Activated gamma-delta T cell treated with Interleukin-2 at 50 U/mL for 16 hours (primary cell): ENCODE measurements at places on chromosomes 12 and 14.

DNA sequence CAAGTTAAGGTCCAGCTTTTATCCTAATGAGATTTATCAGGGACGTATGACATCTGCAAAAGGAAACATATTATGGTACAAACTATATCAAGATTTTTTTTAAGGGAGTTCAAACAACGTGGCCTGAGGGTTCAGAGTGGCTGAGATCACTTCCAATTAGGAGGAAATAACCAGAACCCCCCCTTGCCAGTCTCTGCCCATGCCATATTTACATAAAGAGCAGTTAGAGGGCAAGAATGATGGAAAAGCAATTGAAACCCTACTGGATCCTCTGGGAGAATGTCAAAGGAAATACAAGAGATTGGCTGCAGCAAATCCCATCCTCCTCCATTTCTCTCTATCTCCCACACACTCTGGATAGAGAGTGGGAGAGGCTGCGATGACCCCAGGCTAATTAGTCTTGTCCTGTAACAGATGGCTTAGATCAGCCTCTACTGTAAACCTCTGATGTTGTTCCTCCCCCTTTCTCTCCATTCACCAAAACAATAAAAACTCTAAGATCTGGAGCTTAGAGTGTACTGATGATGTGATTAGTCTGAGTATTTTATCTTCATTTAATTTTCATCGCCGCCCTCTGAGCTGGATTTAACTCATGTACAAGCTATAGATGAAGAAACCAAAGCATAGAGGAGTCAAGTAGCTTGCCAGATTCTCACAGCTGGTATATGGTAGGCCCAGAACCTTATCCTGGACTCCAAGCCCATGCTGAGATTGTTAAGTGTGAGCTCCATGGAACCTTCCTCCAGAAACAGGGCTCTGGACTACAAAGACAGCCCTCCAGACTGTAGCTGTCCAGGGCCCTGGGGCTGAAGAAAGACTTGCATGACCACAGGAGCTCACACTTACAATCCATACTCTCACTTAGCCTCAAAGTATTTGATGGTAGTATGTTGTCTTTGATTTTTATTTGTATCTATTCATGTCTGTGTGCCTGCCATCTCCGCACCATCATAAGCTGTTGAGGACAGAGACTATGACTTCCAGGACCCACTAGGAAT lies 54.1 kb upstream of the GNG2 start:
- DNase-seq = no peak

- DNase-seq = no peak
Measured at GRCh38 chr12:54689984-54690383, 41.8 kb upstream of the DCD start.

- no peak for DNase-seq
Measured at GRCh38 chr14:71591929-71592328, 340.3 kb upstream of the RGS6 start.

DNA sequence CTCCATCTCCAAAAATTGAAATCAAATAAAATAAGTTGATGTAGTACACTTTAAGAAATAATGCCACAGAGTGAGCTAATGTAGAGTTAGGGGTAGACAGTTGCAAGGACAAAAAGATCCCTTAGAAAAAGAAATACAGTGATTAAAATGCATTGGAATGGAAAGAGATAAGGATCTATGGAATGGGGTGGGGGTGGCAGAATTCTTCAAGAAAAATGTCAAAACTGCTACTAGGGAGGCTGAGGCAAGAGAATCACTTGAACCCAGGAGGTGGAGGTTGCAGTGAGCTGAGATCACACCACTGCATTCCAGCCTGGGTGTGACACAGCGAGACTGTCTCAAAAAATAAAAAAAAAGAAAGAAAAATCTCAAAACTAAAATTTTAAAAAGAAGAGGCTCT lies 6.5 kb downstream of the OLR1 start:
- no peak for DNase-seq

- no peak for DNase-seq
Measured at GRCh38 chr14:87623616-87624015, 369.4 kb downstream of the GALC start.

GRCh38 chr14:89481196-89481595 lies 64.2 kb upstream of the FOXN3 start:
- DNase-seq = no peak

DNA sequence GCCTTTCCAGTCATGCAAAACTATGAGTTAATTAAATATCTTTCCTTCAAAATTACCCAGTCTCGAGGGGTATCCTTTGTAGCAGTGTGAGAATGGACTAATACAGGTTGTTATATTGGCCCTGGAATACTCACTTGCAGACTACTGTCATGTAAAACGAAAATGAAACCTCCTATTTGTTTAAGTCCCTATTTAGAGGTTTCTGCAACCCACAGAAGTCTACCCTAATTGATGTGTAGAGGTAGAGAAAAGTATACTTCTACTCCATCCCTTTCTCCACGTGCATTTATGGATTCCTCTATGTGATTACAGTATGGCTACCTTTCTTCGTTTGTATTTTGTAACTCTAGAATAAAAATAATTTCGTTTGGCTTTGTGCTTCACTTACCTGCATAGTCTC lies 371.1 kb downstream of the FSCB start:
- no peak for DNase-seq

GRCh38 chr14:59262717-59263454 lies 74.4 kb downstream of the DAAM1 start:
- no peak for DNase-seq

DNA sequence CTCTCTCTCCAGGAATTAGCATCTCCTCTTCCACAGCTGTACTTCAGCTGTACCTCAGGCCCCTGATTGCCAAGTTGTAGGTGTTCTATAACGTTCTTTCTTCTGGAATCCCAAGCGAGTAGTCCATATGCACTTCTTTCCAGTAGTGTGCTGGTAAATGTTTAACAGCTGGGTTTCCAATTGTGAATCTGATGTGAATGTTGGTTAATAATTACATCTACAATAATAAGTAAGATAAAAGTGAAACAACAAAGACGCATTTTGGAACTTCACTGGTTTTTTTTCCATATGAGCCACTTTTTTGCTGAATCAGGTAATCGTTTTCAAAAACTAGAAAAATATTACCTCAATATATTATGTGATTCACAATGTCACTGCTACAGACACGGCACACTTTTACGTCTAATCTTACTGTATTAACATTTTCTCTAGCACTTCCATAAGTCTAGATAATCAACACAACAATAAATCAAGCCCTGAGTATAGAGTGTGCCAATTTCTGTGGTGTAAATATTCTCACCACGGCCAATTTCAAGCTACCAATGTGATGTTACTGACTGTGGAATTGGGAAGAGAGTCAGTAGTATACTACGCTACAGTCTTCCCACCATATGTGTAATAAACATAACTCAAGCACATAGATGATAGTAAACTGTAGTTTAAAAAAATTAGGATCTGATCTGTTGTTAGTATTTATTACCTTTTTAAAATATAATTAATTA lies 113.0 kb downstream of the ZFP36L1 start:
- no peak for DNase-seq

DNA sequence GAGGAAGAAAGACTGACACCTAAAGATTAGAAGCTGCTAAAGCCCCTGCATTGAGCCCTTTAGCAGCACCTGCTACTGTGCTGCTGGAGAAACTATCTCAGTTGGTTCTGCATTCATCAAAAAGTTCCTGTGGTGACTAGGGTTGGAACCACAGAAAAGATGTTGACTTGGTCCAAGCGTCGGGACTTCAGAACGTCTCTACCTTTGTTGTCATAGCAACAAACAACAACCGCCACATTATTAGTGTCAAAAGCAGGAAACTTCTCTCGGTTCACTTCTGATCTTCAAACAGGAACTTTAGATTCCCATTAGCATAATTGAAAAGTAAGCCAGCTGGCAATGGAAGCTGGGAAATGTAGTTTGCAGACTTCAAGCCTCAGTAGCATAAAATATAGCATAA lies 368.0 kb downstream of the SEC23A start:
- no peak for DNase-seq

GRCh38 chr14:71483154-71483553 lies 449.1 kb upstream of the RGS6 start:
- DNase-seq = no peak

DNA sequence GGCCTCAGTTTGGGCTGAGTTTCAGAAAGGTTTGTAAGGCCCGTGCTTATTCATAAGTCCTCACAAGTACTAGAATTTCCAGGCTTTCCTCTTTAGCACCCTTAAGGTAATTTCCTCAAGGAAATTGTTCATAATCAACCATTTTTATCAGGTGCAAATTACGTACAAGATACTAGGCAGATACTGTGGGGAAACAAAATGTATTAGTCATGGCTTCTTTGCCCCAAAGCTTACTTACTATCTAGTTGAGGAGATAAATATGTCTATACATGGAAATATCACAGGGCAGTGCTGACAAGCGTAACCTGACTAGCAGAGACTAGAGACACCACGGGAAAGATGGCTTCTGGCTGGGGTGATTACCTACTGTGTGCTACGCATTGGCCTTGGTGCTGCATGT lies 22.5 kb downstream of the MAX start:
- no peak for DNase-seq

GRCh38 chr14:77039285-77040058 lies 11.0 kb upstream of the IRF2BPL start:
- DNase-seq = no peak

GRCh38 chr12:40444174-40444573 lies 219.4 kb downstream of the LRRK2 start:
- DNase-seq = no peak

- no peak for DNase-seq
Measured at GRCh38 chr12:92462527-92462926, 240.3 kb upstream of the PLEKHG7 start.

DNA sequence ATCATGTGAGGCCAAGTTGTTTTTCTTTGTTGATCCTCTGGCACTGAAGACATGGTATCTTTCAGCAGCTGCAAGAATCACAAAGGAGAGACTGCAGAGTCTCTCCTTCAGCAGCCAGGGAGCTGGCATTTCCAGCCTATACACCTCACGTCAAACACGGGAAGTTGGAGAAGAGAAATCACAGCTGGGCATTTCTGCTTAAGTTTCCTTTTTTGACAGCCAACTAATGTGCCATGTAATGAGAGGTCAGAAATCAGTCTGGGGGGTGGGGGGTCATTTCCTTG lies 28.3 kb downstream of the PHLDA1 start:
- no peak for DNase-seq

GRCh38 chr12:9333161-9333560 lies 125.0 kb upstream of the PZP start:
- DNase-seq = no peak

DNA sequence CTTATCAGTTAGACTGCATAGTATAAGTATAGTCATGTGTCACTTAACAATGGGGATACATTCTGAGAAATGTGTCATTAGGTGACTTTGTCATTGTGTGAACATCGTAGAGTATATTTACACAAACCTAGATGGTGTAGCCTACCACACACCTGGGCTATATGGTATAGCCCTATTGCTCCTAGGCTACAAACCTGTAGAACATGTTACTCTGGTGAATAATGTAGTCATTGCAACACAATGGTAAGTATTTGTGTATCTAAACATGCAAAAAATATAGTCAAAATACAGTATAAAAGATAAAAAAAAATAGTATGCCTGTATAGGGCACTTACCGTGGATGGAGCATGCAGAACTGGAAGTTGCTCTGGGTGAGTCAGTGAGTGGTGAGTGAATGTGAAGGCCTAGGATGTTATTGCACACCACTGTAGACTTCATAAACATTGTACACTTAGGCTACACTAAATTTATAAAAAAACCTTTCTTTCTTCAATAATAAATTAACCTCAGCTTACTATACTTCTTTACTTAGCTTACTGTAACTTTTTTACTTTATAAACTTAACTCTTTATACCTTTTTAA lies 40.3 kb upstream of the ANKS1B start:
- no peak for DNase-seq

- no peak for DNase-seq
Measured at GRCh38 chr12:95216711-95217376, 423 bp downstream of the FGD6 start.

GRCh38 chr14:79758985-79759384 lies 452.3 kb downstream of the DIO2 start:
- no peak for DNase-seq

GRCh38 chr14:64574371-64575107 lies 24.8 kb downstream of the PPP1R36 start:
- no peak for DNase-seq

DNA sequence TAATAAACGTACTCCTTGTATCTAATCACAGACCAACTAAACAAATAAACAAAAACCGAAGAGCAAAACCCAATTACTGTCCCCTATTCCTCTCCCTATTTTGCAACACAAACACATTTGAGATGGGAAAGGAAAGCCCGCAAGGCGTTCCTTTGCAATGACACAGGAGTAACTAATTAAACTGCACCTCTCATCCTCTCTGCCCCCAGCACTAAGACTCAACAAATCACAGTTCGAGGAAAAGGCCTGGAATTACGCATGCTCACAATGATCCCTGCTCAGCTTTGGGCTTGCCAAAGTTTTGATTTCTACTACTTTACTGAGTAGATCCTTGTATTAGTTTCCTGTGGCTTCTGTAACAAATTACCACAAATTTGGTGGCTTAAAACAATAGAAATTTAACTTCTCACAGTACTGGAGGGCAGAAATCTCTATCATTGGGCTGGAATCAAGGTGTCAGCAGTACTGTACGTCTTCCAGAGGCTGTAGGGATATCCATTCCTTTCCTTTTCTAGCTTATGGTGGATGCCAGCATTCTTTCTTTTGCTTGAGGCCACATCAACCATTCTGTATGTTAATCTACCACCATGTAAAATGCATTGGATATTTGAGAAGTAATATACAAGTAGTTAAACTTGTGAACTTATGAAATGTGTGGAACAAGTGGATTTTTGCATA lies 123.0 kb downstream of the NAV3 start:
- DNase-seq = no peak
